ENCODE measurements at places on chromosomes 13 and 19. TPM values are rescaled to one million over a fixed set of nuclear protein-coding genes. Genes with fewer than 3 reads are reported as not detected.
A peak's percentile ranks its signal among the peaks of the same experiment; 100 is the strongest.

The CYP2A6 gene
- total RNA-seq = not detected

The ETFB gene
- total RNA-seq = 76.2 TPM

GRCh38 chr13:43652760-43653159 lies 134.0 kb downstream of the ENOX1 start:
- DNase-seq = no peak

DNA sequence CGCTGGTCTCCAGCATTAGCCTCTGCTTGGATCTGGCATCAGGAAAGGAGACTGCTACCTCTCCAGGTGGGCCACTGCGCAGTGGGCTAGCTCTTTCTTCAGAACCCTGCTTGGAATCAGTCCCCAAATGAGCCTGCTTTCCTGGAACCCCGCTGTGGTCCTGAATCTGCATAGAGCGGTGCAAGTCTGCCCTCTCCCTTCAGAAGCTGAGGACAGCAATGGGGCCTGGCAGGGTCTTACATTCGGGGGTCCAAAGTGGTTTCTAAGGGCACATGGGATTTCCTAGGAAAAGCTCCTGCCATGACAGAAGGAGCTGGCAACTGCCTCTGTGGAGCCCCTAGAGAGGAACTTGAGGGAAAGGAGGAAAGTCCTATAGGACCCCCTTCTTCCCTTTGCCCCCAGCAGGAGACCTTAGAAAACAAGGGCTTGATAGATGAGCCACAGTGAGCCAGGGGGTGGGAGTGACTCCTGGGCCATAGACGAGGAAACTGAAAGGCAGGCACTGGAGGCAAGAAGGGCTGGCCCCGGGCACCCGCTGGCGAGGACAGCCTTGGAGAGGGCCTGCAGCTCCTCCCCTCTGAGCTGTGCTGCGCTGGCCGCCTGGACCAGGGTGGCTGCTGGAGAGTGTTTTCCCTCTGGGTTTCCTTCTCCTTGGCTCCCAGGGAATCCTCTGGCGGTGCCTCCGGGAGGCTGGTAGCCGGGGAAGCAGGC lies 1.4 kb upstream of the VSTM2B start:
- no peak for DNase-seq

GRCh38 chr19:19385896-19386869 lies 19.3 kb upstream of the GATAD2A start:
- DNase-seq = no peak

- DNase-seq = no peak
Measured at GRCh38 chr19:46828484-46828883, 22.2 kb downstream of the AP2S1 start.

- peak; percentile 41 for DNase-seq
Measured at GRCh38 chr19:4541114-4541805, 1.4 kb upstream of the LRG1 start.

All from dermis blood vessel endothelial cell (primary cell).